Transverse colon (tissue), 4 donors: ENCODE measurements at places on chromosomes 6 and 20. TPM values are rescaled to one million over a fixed set of nuclear protein-coding genes. Genes with fewer than 3 reads are reported as not detected.

DNA sequence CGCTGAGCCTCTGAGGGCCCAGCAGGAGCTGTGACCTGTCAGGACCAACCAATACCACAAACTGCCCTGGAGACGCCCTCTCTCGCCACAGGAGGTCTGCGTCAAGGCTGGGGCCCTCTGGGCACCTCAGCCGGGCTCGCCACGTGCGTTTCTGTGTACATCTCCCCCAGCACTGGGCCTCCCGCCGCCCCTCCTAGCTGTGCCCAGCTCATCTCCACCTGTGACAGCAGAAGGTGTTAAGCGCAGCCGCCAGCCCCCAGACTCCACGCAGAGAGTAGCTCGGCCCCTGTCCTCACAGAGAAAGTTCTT is 91.4 kb downstream of the TAF4 start:
- no peak overlapping the region for H3K27ac ChIP-seq
- peaks cover 8% of the 10 kb centered on the region for H3K36me3 ChIP-seq
- no peak for DNase-seq
- no peaks in the 10 kb centered on the region for H3K27me3 ChIP-seq

GRCh38 chr6:150765067-150765764 is 100.3 kb upstream of the MTHFD1L start:
- H3K4me1 ChIP-seq, result peaks cover 8% of the 10 kb centered on the region
- no peaks in the 10 kb centered on the region for H3K36me3 ChIP-seq
- DNase-seq, result no peak
- H3K4me3 ChIP-seq, result no peak overlapping the region
- H3K27me3 ChIP-seq, result no peaks in the 10 kb centered on the region
- H3K27ac ChIP-seq, result no peak overlapping the region

- no peak for DNase-seq
- no peaks in the 10 kb centered on the region for H3K27me3 ChIP-seq
- no peaks in the 10 kb centered on the region for H3K36me3 ChIP-seq
- H3K4me1 ChIP-seq, result no peaks in the 10 kb centered on the region
- no peak overlapping the region for H3K4me3 ChIP-seq
Measured at GRCh38 chr20:10357974-10358373, 76.0 kb downstream of the MKKS start.

GRCh38 chr6:151633526-151634335 is 139.9 kb downstream of the CCDC170 start:
- no peak overlapping the region for H3K27ac ChIP-seq
- no peaks in the 10 kb centered on the region for H3K27me3 ChIP-seq
- no peak for DNase-seq
- H3K36me3 ChIP-seq, result no peaks in the 10 kb centered on the region

- no peak overlapping the region for H3K4me3 ChIP-seq
- H3K36me3 ChIP-seq, result no peaks in the 10 kb centered on the region
- no peak overlapping the region for H3K27ac ChIP-seq
- no peaks in the 10 kb centered on the region for H3K27me3 ChIP-seq
Measured at GRCh38 chr6:19327241-19327640, 509.9 kb upstream of the ID4 start.

- DNase-seq, result peak; percentile 89
- no peak overlapping the region for H3K4me3 ChIP-seq
- peaks cover 7% of the 10 kb centered on the region for H3K4me1 ChIP-seq
Measured at GRCh38 chr20:37192137-37192854, 12.9 kb upstream of the MROH8 start.

- H3K27ac ChIP-seq, result no peak overlapping the region
- no peaks in the 10 kb centered on the region for H3K4me1 ChIP-seq
- no peak overlapping the region for H3K4me3 ChIP-seq
- no peaks in the 10 kb centered on the region for H3K36me3 ChIP-seq
- H3K27me3 ChIP-seq, result no peaks in the 10 kb centered on the region
- no peak for DNase-seq
Measured at GRCh38 chr20:54515793-54516628, 40.6 kb downstream of the DOK5 start.

- DNase-seq, result no peak
- H3K4me3 ChIP-seq, result no peak overlapping the region
- no peak overlapping the region for H3K27ac ChIP-seq
- no peaks in the 10 kb centered on the region for H3K36me3 ChIP-seq
- peaks cover 23% of the 10 kb centered on the region for H3K27me3 ChIP-seq
Measured at GRCh38 chr6:41650120-41650519, 11.9 kb downstream of the MDFI start.

GRCh38 chr6:84739866-84740208 is 24.6 kb downstream of the TBX18 start:
- H3K27ac ChIP-seq, result no peak overlapping the region
- H3K4me1 ChIP-seq, result no peaks in the 10 kb centered on the region
- no peak for DNase-seq

GRCh38 chr6:84227044-84227433 is 404 bp downstream of the CEP162 start:
- peak overlapping the region; percentile 60 for H3K4me3 ChIP-seq
- peaks cover 7% of the 10 kb centered on the region for H3K4me1 ChIP-seq
- peaks cover 16% of the 10 kb centered on the region for H3K27me3 ChIP-seq
- H3K27ac ChIP-seq, result peak overlapping the region; percentile 78
- DNase-seq, result no peak

- DNase-seq, result no peak
- peaks cover 16% of the 10 kb centered on the region for H3K4me1 ChIP-seq
- peak overlapping the region; percentile 69 for H3K27ac ChIP-seq
- H3K27me3 ChIP-seq, result no peaks in the 10 kb centered on the region
Measured at GRCh38 chr6:43436577-43437282, 9.4 kb downstream of the ABCC10 start.

- peaks cover 50% of the 10 kb centered on the region for H3K4me1 ChIP-seq
- H3K27ac ChIP-seq, result peak overlapping the region; percentile 75
- no peaks in the 10 kb centered on the region for H3K36me3 ChIP-seq
- no peaks in the 10 kb centered on the region for H3K27me3 ChIP-seq
- H3K4me3 ChIP-seq, result peak overlapping the region; percentile 66
- DNase-seq, result peak; percentile 59
Measured at GRCh38 chr20:62063981-62064769, 1.5 kb downstream of the TAF4 start.

DNA sequence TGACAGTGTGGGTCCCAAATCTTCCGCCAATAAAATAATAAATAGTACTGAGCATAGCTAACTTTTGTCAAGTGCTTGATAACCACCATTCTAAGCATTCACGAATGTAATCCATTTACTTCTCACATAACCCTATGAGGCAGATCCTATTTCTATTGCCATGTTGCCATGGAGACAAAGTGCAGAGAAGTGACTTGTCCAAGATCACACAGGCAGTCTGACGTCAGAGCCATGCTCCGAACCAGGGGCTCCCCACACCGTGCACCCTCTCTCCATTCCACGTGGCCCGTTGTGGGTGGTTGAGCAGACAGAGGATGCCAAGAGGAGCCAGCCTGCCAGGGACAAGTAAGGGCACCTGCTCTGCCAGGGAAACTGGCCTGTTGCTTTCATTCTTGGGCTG is 38.9 kb downstream of the CDH22 start:
- no peak for DNase-seq
- H3K27ac ChIP-seq, result no peak overlapping the region
- no peak overlapping the region for H3K4me3 ChIP-seq
- no peaks in the 10 kb centered on the region for H3K4me1 ChIP-seq

GRCh38 chr6:42276034-42276890 is 58.6 kb upstream of the MRPS10 start:
- DNase-seq, result no peak
- no peaks in the 10 kb centered on the region for H3K27me3 ChIP-seq
- peaks cover 38% of the 10 kb centered on the region for H3K4me1 ChIP-seq
- H3K36me3 ChIP-seq, result no peaks in the 10 kb centered on the region
- H3K27ac ChIP-seq, result peak overlapping the region; percentile 24

DNA sequence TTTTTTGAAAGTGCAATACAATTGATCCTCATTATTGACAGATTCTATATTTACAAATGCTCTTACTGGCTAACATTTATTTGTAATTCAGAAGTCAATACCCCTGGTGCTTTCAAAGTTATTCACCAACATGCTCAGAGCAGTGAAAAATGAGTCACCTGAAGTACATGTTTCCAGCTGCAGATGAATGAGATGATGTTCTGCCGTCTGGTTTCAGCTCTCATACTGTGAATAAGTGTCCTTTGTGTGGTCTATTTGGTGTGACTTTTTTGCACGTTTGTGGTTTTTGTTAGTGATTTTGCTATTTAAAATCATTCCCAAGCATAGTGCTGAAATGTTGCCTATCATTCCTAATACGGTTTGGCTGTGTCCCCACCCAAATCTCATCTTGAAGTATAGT is 22.3 kb upstream of the EYA4 start:
- no peaks in the 10 kb centered on the region for H3K36me3 ChIP-seq
- no peak overlapping the region for H3K4me3 ChIP-seq
- no peak for DNase-seq
- no peak overlapping the region for H3K27ac ChIP-seq
- H3K27me3 ChIP-seq, result no peaks in the 10 kb centered on the region

DNA sequence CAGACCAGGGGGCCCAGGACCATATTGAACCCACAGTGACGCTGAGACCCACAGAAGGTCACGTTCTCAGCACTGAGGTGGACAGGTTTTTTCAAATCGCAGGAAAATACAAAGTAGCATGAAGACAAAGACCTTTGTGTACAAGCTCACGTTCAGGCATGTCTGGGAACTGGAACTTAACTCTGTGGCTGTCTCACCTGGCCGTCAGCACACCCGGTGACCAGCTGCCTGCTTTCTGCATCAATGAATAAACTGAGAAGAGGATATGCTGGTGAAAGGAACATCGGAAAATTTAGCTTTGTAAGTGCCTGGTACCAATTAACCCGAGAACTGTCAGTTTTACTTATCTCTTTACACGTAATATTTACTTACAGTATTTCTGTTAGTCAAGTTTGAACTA is 36.5 kb downstream of the WDR27 start:
- H3K36me3 ChIP-seq, result peaks cover 1% of the 10 kb centered on the region
- no peak for DNase-seq
- no peak overlapping the region for H3K4me3 ChIP-seq
- H3K27ac ChIP-seq, result no peak overlapping the region

- peak overlapping the region; percentile 19 for H3K4me3 ChIP-seq
- no peaks in the 10 kb centered on the region for H3K36me3 ChIP-seq
Measured at GRCh38 chr20:3786126-3786484, 435 bp downstream of the CENPB start.

- H3K27ac ChIP-seq, result no peak overlapping the region
- no peaks in the 10 kb centered on the region for H3K27me3 ChIP-seq
- no peaks in the 10 kb centered on the region for H3K36me3 ChIP-seq
- H3K4me1 ChIP-seq, result no peaks in the 10 kb centered on the region
- DNase-seq, result no peak
- no peak overlapping the region for H3K4me3 ChIP-seq
Measured at GRCh38 chr6:36187446-36187845, 9.1 kb upstream of the BRPF3 start.

GRCh38 chr6:89007209-89008000 is 44.0 kb upstream of the RNGTT start:
- H3K27me3 ChIP-seq, result no peaks in the 10 kb centered on the region
- no peak overlapping the region for H3K27ac ChIP-seq
- no peak for DNase-seq
- H3K4me1 ChIP-seq, result no peaks in the 10 kb centered on the region
- no peak overlapping the region for H3K4me3 ChIP-seq

DNA sequence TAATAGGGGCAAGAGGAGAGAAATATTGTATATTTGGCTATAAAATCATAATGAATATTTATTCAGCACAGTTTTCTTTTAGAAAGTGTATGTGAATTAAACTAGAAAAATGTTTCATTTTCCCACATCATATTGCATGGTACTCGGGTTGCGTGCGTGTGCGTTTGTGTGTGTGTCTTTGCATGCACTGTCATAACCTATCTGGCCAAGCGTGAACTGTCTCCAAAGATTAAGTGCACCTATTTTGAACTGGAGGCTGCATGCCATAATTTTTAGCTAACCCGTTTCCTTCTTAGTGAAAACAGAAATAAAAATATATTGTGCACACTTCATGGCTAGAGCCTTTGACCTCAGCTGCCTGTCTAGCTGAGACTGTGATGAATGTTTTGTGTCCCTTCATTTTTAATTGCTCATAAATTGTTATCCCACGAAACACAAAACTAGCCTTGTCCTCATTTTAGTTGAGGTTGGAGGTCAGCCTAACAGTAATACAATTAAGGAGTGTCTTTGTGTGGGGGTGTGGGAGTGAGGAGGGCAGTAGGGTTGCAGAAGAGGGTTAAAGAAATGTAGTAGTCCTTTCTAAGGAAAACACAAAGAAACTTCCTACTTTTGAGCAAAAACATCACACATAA is 336.1 kb upstream of the POU3F2 start:
- H3K27ac ChIP-seq, result no peak overlapping the region
- H3K4me3 ChIP-seq, result no peak overlapping the region
- no peaks in the 10 kb centered on the region for H3K27me3 ChIP-seq
- no peak for DNase-seq
- H3K36me3 ChIP-seq, result no peaks in the 10 kb centered on the region

- no peaks in the 10 kb centered on the region for H3K27me3 ChIP-seq
- no peak overlapping the region for H3K27ac ChIP-seq
- no peak overlapping the region for H3K4me3 ChIP-seq
- H3K4me1 ChIP-seq, result no peaks in the 10 kb centered on the region
- no peaks in the 10 kb centered on the region for H3K36me3 ChIP-seq
- no peak for DNase-seq
Measured at GRCh38 chr6:47162793-47163192, 120.7 kb upstream of the ADGRF1 start.

GRCh38 chr6:145189836-145190235 is 545.5 kb downstream of the EPM2A start:
- no peaks in the 10 kb centered on the region for H3K4me1 ChIP-seq
- no peak overlapping the region for H3K4me3 ChIP-seq
- H3K27me3 ChIP-seq, result no peaks in the 10 kb centered on the region
- DNase-seq, result no peak
- no peaks in the 10 kb centered on the region for H3K36me3 ChIP-seq

- H3K36me3 ChIP-seq, result no peaks in the 10 kb centered on the region
- H3K4me1 ChIP-seq, result no peaks in the 10 kb centered on the region
- H3K27me3 ChIP-seq, result no peaks in the 10 kb centered on the region
- no peak for DNase-seq
Measured at GRCh38 chr6:155215906-155216305, 47.9 kb upstream of the CLDN20 start.

- H3K36me3 ChIP-seq, result no peaks in the 10 kb centered on the region
- H3K4me1 ChIP-seq, result no peaks in the 10 kb centered on the region
- DNase-seq, result no peak
- no peaks in the 10 kb centered on the region for H3K27me3 ChIP-seq
- peak overlapping the region; percentile 33 for H3K27ac ChIP-seq
Measured at GRCh38 chr6:56593801-56594318, 48.8 kb downstream of the DST start.

- DNase-seq, result no peak
- peaks cover 5% of the 10 kb centered on the region for H3K4me1 ChIP-seq
- no peaks in the 10 kb centered on the region for H3K36me3 ChIP-seq
- no peak overlapping the region for H3K27ac ChIP-seq
- H3K27me3 ChIP-seq, result no peaks in the 10 kb centered on the region
Measured at GRCh38 chr20:8428988-8429387, 296.9 kb downstream of the PLCB1 start.

RBPJL gene
- total RNA-seq, result not detected

PRND gene
- not detected for total RNA-seq

CD109 gene
- 3.8 TPM for total RNA-seq

RSPH3 gene
- total RNA-seq, result 24.1 TPM

IRAK1BP1 gene
- total RNA-seq, result 3.7 TPM

PRL gene
- total RNA-seq, result not detected

SLC35D3 gene
- total RNA-seq, result not detected

NKAPL gene
- 0.55 TPM for total RNA-seq

EFCAB8 gene
- total RNA-seq, result 0.14 TPM

HDGFL1 gene
- not detected for total RNA-seq

NKAIN4 gene
- total RNA-seq, result not detected

RIMS1 gene
- not detected for total RNA-seq

CALHM5 gene
- 0.27 TPM for total RNA-seq

CST7 gene
- total RNA-seq, result 3.3 TPM

CNBD2 gene
- total RNA-seq, result 6.2 TPM

SSTR4 gene
- total RNA-seq, result not detected
